ENCODE measurements at places on chromosomes 11 and 22. TPM values are rescaled to one million over a fixed set of nuclear protein-coding genes. Genes with fewer than 3 reads are reported as not detected.
A peak's percentile ranks its signal among the peaks of the same experiment; 100 is the strongest.

The IL17REL gene
- total RNA-seq, result not detected

The DBX1 gene
- not detected for total RNA-seq

The RAPSN gene
- 0.42 TPM for total RNA-seq

The MAPK11 gene
- total RNA-seq, result 7.5 TPM

The FADS1 gene
- 43.5 TPM for total RNA-seq

The SLCO2B1 gene
- 40.7 TPM for total RNA-seq

The OR52I2 gene
- total RNA-seq, result not detected

The LARGE2 gene
- total RNA-seq, result 0.18 TPM

The MFRP gene
- 0.06 TPM for total RNA-seq

The TMEM191C gene
- total RNA-seq, result not detected

The KCNJ1 gene
- not detected for total RNA-seq

DNA sequence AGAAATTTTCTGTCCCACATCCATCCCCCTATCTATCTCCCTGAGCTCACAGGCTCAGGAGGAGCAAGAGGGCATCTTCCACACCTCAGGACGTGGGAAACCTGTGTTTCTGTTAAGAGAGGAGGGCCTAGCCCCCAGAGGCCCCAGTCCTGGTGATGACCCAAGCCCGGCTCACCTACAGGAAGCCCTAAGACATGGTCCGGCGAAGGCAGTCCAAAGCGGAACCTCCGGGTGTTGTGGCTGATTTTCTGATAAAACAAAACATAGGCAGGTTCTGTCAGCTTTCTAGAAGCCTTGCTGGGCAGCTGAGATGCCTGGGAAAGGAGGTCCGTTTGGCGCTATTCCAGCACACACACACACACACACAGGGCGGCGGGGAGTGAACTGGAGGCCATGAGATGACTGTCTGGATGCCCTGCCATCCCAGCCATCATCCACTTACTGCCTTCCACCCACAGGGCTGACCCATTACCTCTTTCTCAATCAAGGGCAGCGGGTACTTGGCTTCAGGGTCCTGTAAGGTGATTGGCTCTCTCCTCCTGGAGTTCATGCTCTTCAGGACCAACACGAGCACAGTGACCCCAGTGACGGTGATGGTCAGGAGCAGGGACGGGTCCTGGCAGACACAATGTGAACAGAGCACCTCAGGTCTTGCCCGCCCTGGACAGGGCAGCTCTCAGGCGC is 882 bp downstream of the CYB5R2 start:
- DNase-seq, result no peak

GRCh38 chr22:39490135-39490798 is 11.8 kb upstream of the MIEF1 start:
- peak; percentile 81 for DNase-seq

DNA sequence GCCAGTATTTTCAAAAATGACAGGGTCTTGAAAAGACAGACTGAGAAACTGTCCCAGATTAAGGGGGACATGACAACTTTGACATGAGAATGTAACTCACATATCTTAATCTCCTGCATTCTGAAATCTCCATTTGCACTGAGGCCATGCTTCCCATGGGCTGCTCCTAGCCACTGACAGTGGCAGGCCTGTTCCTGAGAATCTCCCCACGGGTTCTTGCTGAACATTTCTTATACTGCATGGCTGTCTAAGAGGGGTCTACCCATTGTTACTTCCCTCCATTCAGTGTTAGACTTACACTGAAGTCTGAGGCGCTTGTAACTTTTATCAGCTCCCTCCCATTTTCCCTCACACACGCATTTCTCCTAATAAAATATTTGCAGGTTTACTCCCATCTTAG is 1.5 kb downstream of the CEP295 start:
- DNase-seq, result no peak

DNA sequence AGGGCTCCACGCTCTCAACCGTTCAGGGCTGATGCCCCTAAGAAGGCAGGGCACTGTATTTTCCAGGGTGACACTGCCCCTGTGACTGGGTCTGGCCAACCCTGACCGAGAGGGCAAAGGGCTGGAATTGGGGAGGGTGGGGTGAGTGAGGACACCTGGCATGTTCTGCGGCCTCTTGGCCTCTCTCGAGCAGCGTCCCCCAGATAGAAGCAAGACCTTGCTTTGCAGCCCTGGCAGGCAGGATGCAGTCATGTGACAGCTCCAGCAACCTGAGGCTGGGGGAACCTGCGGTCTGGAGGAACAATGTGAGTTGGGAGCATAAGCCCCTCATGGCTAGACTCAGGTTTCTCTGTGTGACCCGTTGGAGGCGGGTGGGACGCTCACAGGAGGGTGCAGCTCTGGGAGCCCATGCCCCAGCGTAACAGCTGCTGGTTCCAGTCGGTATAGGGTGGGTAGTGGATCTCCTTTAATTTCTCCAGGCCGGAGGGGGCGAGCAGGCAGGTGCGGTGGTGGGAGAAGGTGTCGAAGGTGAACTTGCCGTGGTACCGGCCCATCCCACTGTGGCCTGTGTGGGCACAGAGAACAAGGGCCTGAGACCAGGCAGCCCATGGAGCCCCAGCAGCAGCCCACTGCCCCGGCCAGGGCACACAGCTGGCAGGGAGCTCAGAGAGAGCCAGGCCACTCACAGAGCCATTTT is 11.4 kb downstream of the ALDH3B2 start:
- DNase-seq, result no peak

GRCh38 chr11:118415062-118415738 is 13.8 kb downstream of the ATP5MG start:
- no peak for DNase-seq

DNA sequence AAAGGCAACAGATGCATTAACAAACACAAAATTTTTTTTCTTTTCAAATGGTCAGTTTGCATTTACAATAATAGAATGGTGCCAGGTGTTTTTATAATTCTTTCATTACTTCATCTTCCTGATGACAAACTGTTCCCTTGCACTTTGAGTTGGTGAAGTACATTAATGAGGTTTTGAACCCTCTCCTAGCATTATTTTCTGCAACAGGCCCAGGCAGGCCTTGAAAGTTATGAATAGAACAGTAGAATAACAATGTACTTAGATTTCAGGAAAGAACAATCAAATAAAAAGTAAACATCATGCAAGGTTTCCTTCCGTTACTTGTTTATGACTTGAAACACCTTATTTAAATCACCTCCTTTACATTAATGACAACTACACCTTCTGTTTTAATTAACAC is 9.6 kb downstream of the BTG4 start:
- no peak for DNase-seq

- no peak for DNase-seq
These were observed 21.1 kb downstream of the NCAPD3 start for GRCh38 chr11:134202661-134203060.

DNA sequence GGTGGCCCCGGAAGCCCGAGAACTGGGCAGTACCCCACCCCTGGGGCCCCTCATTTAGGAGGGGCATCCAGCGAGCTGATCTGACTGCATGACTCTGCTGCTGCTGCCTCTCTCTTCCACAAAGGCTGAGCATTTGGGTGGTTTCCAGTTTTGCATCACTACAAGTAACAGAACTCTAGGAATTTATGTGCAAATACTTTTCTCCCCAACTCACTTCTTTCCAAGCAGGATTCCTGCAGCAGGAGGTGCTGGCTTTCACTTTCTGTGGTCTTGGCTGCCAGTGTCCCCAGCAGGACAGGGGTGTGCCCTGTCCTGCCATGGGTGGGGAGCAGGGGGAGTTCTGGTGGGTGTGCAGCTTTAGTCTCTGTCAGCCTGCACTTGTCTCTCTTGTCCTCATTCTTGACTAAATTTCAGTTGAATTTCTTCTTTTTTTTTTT is 21.2 kb downstream of the UPB1 start:
- no peak for DNase-seq

- DNase-seq, result no peak
These were observed 63.1 kb downstream of the RAB30 start for GRCh38 chr11:83008581-83008923.

GRCh38 chr11:45332276-45332934 is 46.3 kb upstream of the SYT13 start:
- no peak for DNase-seq

DNA sequence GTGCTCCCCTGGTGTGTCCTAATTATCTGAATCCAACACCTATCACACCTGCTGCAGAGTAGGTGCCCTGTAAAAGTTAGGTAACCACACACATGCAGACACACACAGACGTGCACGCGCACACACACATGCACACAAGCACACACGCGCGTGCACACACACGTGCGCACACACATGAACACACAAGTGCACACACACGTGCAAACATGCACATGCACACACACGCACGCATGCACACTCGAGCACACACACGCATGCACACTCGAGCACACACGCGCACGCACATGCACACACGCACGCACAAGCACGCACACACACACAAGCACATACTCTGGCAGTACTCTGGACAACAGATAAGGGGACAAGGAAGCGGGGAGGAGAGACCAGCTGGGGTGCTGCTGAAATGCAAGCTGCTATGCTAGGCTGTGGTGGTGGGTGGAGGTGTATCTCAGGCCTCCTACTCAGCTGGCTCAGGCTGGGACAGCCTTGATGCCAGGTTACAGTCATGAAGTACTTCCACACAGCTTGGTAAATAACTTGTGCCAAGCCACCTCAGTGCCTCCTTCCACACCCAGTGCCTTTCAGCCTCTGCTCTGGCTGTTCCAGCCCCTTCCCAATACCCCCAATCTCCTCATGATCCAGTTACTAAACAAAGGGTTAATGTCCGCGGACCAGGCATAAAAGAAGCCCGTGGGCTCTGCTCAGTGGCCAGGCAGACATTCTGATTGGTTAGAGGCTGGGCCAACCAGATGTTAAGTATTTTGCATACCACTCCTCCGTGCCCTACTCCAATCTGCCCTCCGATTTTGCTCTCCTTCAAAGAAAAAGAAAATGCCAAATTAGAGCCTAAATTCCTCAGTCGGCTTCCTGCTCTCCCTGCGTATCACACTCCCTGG is 374.1 kb downstream of the TENM4 start:
- no peak for DNase-seq

DNA sequence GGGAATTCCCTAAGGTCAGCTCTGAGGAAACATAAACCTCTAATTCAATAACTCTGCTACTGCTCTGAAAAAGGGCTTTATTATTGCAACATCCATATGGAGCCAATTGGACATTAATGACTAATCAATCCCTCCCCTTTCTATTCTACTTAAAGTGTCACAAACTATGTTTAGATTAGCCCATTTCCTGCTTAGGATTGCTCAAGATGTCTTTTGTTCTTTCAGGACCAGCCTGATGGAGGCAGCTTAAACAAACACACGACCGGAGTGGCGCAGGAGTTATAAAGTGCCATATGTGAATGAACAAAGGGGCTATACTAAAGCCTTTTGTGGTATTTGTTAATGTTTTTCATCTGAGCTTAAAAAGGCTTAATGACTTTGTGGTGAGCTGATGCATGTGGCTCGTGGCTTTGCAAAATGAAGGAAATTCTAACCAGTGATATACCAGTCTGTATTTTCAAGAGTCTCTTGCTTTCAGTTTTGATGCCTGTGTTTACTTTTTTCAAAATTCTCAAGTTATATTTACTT is 354.4 kb downstream of the SOX6 start:
- no peak for DNase-seq

DNA sequence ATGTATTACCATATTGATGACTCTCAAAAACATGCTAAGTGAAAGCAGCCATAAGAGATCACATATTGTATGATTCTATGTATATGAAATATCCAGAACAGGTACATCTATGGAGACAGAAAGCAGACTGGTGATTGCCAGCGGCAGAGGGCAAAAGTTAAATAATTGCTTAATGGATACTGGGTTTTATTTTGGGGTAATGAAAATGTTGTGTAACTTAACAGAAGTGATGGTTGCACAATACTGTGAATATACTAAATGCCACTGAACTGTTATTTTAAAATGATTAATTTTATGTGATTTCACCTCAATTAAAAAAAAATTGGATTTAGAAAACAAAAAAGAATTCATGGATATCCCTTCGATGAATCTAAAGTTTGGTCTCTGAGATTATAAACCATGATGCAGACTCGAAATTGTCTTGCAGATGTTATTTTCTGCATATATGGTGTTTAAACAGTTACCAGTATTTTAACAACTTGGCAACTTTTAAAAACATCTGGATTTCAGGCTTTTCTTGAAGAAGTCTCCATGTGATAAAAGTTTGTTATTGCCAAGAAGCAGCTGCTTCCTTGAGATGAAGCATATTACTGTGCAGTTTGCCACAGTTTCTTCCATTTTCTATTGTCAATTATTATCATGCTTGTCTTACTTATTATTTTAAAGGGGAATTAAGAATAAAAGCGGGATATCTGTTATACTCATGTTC is 38.1 kb downstream of the LARGE2 start:
- no peak for DNase-seq

DNA sequence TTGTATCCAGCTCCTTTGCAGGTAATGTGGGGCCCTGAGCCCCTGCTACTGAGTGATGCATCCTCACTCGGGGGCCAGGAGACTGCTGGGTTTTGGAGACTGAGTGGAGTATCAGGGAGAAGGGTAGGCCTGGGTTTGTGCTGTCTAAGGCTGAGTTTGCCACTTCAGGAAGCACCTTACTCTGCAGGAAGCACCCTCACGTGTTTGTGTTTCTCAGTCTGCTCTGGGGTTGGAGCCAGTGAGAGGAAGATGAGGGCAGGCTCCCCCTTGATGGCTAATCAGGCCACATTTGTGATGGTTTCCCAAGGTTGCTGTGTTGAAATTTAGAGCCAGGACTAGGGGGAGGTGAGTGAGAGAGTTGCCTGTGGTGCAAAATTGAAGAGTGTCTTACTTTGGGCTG is 13.7 kb upstream of the THY1 start:
- no peak for DNase-seq

DNA sequence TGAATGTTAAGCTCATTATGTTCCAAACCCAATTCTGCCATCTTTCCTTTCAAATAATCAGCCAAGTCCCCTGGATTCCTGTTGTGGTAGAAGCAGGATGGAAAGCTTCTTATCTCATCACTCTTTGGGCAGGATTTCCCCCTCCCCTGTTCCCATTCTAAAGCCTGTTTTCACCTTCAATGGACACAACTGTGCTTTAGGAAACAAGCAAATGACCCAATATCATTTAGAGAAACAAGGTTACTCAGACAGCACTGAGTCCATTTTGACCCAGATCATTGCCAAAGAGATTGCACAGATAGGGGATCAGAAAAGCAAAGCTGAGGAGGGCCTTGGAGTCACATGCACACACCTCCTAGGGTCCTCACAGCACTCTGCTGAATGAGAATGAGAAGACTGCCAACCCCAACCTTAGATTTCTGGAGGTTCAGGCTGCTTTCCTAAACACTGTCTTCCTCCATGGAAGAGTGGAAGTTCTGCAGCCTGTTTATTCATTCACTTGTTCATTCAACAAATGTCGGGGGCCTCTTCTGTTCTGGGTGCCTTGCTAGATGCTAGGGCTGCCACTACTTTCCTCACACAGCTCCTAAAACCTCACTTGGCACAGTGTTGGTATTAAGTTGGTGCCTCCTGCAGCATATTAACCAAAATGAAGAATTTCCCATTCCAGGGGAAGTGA is 95.3 kb downstream of the ME3 start:
- no peak for DNase-seq

DNA sequence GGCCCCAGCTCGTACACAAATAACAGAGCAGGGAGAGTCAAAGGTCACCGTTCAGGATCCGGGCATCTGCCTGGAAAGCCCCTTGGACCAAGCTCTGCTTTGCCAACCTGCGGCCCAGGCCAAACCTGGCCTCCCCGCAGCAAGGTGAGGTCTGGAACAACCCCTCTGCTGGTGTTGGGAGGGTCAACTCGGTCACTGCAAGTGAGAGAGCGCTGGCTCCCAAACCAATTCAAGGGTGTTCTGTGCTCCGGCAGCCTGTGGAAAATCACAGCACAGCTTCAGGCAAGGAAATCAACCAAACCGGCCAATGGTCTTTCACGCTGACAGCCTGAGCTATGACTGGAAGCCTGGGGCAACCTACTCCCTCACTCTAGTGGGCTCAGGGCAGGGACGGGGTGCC is 63.4 kb downstream of the MYH9 start:
- peak; percentile 76 for DNase-seq

- no peak for DNase-seq
These were observed 10.7 kb upstream of the NAP1L4 start for GRCh38 chr11:3002871-3003270.
